ENCODE measurements at places on chromosomes 7 and 10. TPM values are rescaled to one million over a fixed set of nuclear protein-coding genes. Genes with fewer than 3 reads are reported as not detected.

- H3K4me1 ChIP-seq, result no peaks in the 10 kb centered on the region
- no peak overlapping the region for H3K4me3 ChIP-seq
- H3K36me3 ChIP-seq, result no peaks in the 10 kb centered on the region
- H3K27ac ChIP-seq, result no peak overlapping the region
- peaks cover 2% of the 10 kb centered on the region for H3K27me3 ChIP-seq
Observed at GRCh38 chr7:72335561-72336381, 76.4 kb downstream of the CALN1 start.

- DNase-seq, result no peak
- H3K4me3 ChIP-seq, result no peak overlapping the region
- no peaks in the 10 kb centered on the region for H3K36me3 ChIP-seq
Observed at GRCh38 chr7:157111311-157111710, 27.4 kb upstream of the UBE3C start.

GRM8 gene
- polyA plus RNA-seq, result not detected

- H3K4me1 ChIP-seq, result no peaks in the 10 kb centered on the region
- H3K27me3 ChIP-seq, result no peaks in the 10 kb centered on the region
- no peak overlapping the region for H3K27ac ChIP-seq
Observed at GRCh38 chr10:1136268-1136667, 80.1 kb downstream of the WDR37 start.

- H3K27ac ChIP-seq, result no peak overlapping the region
- DNase-seq, result no peak
- no peaks in the 10 kb centered on the region for H3K27me3 ChIP-seq
Observed at GRCh38 chr10:19701427-19702052, 114.7 kb upstream of the PLXDC2 start.

GDF10 gene
- not detected for polyA plus RNA-seq

GRCh38 chr10:21668831-21669230, 134.8 kb downstream of the MLLT10 start:
- H3K36me3 ChIP-seq, result peaks cover 5% of the 10 kb centered on the region
- no peak for DNase-seq
- no peak overlapping the region for H3K4me3 ChIP-seq
- H3K4me1 ChIP-seq, result no peaks in the 10 kb centered on the region
- H3K27me3 ChIP-seq, result no peaks in the 10 kb centered on the region

GRCh38 chr7:100444311-100445278, 8.3 kb upstream of the PPP1R35 start:
- peak overlapping the region; percentile 85 for H3K27ac ChIP-seq
- no peaks in the 10 kb centered on the region for H3K27me3 ChIP-seq
- DNase-seq, result peak; percentile 96

CPA1 gene
- polyA plus RNA-seq, result not detected

SPDYE5 gene
- not detected for polyA plus RNA-seq

PIP gene
- polyA plus RNA-seq, result not detected

DNA sequence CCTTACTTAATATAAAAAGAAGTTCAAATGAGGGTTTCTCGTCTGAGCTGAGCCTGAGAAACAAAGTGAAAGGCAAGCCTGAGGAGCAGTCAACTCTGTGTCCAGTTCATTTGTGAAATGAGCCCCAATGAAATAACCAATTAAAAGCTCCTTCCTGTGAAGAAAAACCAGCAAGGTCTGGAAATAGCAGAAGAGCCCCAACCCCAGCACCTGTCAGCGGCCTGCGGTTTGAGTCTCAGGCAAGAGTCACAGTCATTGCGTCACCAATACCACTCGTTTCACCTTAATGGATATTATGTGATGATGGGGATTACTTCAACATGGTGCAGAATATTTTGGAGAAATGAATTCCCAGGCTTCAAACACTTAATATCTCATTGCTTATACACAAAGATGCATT, 211.3 kb upstream of the DPP6 start:
- H3K4me1 ChIP-seq, result no peaks in the 10 kb centered on the region
- DNase-seq, result no peak
- no peak overlapping the region for H3K4me3 ChIP-seq
- H3K27ac ChIP-seq, result no peak overlapping the region

DNA sequence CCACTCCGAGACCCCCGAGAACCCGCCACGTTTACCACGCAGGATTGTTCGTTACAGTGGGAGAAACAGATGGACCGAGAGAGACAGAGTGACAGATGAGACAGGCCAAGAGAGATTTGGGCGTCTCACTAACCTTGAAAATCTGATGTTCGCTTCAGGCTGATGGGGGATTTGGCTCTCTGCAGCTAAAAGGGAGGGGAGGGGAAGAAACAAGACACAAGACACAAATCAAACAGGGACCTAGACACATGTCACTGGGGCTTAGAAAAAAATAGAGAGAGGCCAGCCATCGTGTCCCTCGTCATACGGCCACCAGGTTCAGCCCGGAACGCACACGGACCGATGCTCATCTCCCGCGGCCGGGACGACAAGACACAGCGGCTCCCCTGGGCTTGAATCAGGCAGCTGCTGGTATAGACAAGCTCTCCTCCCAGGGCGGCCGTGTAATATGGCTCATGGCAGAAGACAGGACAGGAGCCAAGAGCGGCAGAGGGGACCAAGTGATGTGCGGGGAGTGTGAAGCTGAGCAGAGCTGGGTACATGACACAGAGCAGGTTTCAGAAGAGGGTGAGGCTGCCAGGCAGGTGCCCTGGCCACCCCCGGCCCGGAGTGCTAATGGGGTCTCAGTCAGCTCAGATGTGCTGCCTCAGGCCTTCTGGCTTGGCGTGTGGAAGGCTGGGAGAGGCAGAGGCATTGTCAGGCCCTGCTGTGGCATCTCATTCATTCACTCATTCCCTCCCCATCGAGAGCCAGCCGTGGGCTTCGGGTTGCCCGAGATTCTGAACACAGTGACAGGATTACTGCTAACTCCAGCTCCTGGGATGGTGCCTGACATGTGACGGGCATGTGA, 88.5 kb upstream of the GNA12 start:
- no peaks in the 10 kb centered on the region for H3K27me3 ChIP-seq
- DNase-seq, result no peak
- peaks cover 4% of the 10 kb centered on the region for H3K36me3 ChIP-seq
- H3K4me1 ChIP-seq, result peaks cover 4% of the 10 kb centered on the region

MBL2 gene
- not detected for polyA plus RNA-seq

DNA sequence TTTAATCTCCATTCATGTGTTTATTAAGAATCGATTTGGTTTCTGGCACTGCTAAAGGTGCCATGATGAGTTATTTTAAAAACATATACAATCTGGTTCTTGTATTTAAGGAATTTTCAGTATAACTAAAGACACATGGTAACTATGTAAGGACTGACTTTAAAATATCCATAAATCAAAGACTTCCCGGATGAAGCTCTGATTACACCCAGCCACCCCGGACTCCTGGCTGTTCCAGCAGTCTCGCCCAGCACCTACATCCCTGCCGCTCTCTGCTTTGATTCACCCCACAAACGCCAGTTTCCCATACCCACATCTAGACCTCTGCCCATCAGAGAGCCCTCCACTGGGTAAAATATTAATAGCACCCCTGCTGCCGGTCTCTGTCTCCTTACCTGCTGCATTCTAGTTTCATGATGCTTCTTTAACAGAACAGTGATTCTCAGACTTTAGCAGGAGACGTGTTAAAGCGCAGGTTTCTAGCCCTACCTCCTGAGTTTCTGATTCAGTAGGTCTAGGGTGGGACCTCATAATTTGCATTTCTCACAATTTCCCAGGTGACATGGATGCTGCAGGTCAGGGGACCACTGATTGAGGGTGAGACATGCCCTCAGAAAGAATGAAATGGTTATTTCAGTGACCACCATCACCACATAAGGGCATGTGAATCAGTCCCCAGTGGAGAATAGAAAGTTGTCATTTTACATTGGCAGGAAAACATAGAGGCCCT, 185.7 kb downstream of the KIAA1217 start:
- no peak overlapping the region for H3K4me3 ChIP-seq
- no peak overlapping the region for H3K27ac ChIP-seq
- no peak for DNase-seq
- no peaks in the 10 kb centered on the region for H3K4me1 ChIP-seq
- no peaks in the 10 kb centered on the region for H3K27me3 ChIP-seq

SLC26A5 gene
- polyA plus RNA-seq, result not detected
